ENCODE measurements at places on chromosomes 12 and 14.

DNA sequence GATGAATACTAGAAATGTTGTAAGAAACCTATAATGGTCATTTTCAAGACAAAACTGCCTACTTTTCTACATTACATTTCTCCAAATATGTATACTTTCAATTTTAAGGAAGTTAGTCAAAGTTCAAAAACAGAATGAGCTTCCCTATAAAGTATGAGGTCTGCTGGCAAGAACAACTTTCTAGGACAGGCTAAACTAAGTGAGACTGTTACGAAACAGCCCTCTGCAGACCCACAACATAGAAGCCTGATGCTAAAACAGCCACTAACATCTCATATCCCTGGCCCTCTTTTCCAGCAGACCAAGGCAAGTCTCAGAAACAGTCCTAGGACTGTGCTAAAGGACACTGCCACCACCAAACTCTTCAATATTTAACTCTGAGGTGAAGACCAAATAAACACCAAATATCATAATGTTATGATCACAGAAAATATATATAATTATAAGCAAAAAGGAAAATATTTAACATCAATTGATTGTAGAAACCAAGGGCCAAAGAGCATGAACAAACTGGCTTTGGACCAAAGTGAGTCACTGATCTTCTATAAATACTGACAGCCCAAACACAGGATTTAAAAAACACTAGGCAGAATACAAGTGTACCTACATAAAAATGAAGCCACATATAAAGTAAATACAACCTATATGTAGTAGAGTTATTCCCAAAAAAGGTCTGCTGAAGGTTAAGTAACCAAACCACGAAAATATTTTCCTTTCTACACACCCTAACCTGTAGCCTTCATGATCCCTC lies 27.7 kb downstream of the PPP4R3A start:
- DNase-seq, result no peak

- no peak for DNase-seq
These were observed 16.9 kb upstream of the DUSP6 start for GRCh38 chr12:89369166-89369565.

- DNase-seq, result no peak
These were observed 5.8 kb downstream of the PTGES3 start for GRCh38 chr12:56682323-56682722.

DNA sequence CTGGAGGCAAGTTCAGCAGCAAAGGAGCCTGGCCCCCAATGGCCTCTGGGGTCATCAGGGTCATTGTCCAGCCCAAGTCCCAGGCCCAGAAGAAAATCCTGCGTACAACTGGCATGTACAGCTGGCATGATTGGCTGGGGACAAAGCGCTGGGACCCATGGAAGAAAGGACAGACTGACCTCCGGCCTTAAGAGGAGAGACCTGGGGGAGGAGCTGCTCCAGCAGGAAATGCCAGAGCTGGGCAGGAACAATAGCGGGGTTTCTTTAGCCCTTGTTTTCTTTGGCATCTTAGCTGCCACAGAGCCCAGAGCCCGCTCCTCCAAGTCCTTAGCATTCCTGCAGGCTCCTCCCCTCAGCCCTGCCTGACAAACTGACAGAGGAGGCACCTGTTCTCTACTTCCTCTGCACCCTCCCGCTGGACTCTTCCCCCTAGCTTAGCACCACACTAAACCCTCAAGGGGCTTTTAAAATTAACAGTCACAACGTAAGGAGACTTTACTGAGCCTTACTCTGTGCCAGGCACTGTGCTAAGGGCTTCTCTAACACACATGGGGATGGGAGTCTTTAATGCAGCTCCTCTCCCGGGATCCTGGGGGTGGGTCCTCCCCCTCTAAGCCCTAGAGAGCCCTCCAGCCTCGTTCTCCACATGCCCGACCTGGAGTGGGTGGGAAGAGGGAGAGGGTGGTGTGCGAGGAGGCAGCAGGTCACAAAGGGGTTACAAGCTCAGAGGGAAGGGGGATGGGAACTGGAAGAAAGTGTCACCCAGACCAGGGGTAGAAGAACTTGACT lies 1.8 kb upstream of the AQP5 start:
- DNase-seq, result no peak

GRCh38 chr12:10668526-10668925 lies 5.3 kb downstream of the STYK1 start:
- no peak for DNase-seq

- no peak for DNase-seq
These were observed 111.2 kb upstream of the TMCC3 start for GRCh38 chr12:94761559-94761958.

GRCh38 chr14:32514681-32515080 lies 185.6 kb downstream of the AKAP6 start:
- DNase-seq, result no peak

DNA sequence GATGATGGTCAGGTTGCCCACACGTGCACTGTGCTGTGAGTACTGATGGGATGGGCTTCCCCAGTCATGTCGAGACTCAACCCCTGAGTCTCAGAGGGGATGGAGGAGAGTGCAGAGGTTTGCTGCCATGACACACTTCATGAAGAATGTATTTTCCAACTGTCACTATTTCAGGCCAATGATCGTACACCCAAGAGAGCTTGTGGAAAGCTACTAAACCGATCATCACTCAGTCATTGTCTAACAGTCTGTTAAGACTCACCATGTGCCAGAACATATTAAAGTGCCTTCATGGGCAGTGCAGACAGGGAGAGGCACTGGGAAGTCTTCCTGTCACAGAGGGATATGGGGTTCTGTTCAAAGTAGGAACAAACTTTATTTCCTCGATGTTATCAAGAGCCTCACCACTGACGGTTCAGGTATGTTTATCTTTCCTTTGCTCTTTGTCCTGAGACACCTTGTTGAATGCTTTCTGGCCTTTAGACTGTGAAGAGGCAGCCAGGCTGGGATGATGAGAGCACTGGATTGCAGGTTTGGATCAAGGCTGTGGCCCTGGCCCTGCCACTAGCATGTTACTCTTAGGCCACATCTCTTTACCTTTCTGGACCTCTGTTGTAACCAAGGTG lies 41.6 kb upstream of the NTF3 start:
- DNase-seq, result no peak

DNA sequence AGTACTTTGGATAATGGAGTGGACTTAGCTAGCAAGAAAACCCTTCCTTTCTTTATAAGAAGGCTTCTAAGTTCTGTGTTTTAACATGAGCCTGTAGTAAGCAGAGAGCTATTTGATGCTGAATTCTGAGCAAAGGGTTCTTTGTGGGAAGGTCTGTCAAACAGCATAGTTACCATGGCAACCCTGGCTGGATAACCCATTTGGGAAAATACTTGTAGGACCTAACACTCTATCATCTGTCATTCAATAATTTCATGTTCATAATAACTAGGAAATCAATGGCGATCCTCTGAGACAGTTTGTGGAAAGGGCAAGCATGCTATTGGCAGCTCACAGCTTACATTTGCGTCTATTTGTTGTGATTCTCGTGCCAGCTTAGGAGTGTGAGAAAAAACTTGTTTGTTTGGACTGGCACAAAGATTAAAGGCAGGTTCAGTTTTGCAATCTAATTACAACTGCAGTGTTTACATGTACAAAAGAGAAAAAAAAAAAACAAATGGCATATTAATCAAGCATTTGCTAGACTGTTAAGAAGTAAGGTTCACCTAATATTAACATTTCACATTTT lies 219.2 kb downstream of the PDZRN4 start:
- no peak for DNase-seq

GRCh38 chr14:72611506-72611905 lies 282.4 kb downstream of the DPF3 start:
- DNase-seq, result no peak

GRCh38 chr14:54664961-54665360 lies 98.0 kb downstream of the SAMD4A start:
- no peak for DNase-seq

- no peak for DNase-seq
These were observed 164.7 kb downstream of the SSPN start for GRCh38 chr12:26360062-26360461.

DNA sequence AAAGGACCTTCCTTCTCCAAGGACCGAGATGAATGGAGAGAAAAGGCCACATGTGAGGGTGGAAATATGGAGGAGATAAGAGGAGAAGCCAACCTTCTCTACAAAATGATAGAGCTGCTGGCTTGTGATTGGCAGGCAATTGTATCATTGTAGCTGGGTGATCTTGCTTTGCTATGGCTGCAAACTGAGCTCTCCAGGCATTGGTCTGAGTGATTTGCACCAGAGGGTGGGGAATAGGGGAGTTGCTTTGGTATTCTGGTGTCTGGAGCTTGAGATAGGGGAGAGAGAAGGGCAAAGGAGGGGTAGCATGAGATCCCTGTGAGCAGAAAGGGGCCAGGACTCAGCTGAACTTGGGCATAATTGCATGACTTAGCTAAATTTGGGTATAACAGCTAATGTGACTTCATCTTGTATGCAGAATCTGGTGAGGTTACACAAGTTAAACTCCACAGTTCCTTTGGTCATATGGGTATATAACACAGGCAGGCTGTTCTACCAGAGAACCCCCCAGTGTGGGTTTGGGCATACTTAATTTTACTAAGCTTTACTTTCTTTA lies 72.0 kb downstream of the FOS start:
- no peak for DNase-seq

All from T-helper 2 cell treated with Interferon-gamma antibody and Interleukin-4, amounts not matched to agents 5 μg/mL and 100 μg/mL, for 36 hours (primary cell).